ENCODE measurements at places on chromosomes 12 and 14.

DNA sequence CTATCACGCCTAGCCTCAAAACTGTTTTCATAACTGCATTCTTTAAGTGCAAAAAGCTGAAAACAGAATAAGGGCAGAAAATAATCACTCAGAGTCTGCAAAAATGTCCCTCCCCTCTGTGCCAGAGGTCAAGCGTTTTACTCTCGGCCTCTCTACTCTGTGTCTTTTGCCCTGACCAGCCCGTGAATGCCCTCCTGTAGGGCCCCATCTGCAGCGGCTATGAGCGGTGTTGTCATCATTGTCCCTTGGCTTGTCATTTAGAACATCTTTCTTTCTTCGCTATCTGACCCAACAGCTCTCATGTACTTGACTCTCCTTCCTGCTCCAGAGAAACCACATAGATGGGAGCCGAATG, 21.7 kb downstream of the ELK3 start:
- DNase-seq = no peak

- DNase-seq = no peak
These were observed 210.4 kb downstream of the DPY19L2 start for GRCh38 chr12:63457857-63458256.

DNA sequence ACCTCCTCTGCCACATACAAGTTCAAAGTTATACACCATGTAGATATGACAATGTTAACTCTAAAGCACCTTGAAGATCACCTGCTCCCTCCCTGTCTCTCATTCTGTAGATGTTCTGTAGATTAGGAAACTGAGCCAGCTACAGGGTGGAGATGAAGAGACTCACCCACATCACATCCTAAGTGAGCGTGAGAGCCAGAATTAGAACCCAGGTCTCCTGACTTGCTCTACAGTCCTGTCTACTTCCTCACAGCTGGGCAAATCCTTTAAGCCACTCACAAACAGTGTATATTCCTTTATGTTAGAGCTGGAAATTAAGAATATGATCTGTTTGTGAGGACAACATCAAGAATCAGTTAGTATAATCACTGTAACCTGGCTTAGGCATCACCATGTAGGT, 1.8 kb downstream of the APPL2 start:
- no peak for DNase-seq

DNA sequence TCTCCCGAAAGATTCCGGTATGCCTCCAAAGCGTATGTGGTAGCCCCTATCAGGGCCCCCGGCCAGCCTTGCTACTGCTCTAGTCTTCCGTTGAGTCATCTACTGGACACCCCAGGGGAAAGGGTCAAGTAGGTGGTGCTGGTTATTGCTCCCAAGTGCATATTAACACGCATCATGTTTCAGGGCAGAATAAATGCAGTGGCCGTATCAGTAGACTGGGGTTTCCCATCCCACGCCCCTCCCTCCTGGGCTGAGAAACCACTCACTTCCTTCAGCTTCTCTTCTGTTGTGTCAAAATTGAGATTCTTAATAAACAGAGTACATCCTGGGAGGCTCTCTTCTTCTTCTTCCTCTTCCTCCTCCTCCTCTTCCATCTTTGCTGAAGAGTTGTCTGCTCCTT, 39.3 kb downstream of the RBM19 start:
- DNase-seq = no peak

GRCh38 chr12:113370923-113371682, 12.7 kb downstream of the PLBD2 start:
- DNase-seq = no peak

DNA sequence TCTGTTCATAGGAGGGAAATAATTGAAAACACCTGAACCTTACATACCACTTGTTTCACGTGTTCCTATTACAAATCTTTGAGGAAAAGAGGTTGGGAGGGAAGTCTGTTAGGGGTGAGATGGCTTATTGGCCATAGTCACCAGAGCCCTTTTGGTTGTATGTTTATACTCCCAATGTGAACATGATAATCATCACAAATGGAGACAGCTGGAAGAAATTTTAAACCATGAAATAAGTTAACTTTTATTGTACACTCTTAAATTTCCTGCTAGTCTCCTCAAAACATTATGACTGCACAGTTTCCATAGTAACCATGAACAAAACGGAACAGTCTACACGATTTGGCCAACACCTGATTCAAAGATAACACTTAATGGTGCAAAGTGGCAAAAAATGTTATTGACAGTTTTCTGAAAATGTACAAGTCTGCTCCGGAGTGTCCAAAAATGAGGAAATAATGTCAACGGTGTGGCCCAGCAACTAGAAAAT, 56.9 kb downstream of the LMNTD1 start:
- no peak for DNase-seq

DNA sequence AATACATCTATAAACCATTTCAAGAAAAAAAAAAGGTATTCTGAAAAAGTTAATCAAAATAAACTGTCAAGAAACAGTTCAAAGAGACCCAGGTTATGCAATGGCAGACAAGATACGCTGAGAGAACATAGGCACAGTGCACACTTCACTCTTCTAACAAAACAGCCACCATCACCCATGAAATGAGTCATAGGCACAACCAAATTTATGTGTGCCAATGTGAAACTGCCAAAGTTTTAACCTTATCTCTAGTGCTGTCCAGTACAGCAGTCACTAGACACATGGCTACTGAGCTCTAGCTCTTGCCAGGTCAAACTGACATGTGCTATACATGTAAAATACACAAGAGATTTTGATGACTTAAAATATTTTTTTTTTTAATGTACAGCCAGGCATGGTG, 1.4 kb downstream of the CEP128 start:
- DNase-seq = no peak

- DNase-seq = no peak
These were observed 210.2 kb downstream of the PTPRO start for GRCh38 chr12:15532364-15532977.

DNA sequence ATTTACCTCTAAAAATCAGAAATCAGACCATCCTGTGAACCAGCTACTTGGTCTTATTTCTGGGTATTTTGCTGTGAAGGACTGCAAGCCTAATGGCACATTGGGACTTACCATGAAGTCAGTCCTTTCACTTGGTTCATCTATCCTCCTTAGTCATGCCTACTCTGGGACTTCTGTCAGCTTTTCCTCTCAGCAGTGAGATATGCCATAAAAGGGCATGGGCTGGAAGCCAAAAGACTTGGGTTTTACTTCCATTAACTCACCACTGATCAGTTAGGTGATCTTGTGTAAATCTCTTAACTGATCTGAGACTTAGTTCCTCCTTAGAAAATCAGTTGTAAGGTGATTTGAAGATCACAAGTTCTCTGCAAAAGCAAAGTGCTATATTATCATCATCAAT, 116.5 kb downstream of the PAH start:
- DNase-seq = no peak

DNA sequence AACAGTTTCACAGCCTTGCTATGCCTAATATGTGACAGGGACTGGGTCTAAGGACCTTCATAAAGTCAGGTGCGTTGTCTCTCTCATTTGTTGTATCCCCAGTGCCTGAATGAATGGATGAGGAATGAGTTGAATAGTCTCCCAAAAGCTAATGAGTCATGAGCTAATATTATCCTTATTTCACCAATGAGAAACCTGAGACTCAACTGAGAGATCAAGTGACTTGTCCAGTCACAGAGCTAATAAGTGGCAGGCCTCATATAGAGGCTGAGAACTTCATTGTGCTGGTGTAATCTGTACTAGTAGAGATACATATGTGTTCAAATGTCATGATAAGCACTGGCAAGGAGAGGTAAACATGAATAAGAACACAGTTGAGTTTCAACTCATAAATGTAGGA, 612.4 kb downstream of the NRXN3 start:
- no peak for DNase-seq

DNA sequence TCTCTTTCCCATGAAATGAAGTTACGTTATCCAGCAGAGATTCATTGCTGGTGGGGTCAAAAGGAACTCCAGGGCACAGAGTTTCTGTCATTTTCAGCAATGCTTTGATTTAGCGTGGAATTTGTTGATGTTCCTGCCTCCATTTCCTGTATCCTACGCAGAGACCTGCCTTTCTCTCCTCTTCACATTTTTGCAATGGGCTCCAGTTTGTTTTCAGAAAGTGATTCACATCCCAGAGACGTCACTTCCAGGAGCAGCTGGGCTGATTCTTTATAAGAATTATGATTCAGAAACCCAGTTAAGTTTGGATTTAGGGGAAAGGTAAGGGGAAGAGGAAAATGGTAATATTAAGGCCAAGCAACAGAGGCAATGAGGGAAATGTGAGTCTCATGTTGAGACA, 11.6 kb downstream of the RNASE10 start:
- no peak for DNase-seq

GRCh38 chr12:19196959-19197630, 67.6 kb downstream of the PLEKHA5 start:
- DNase-seq = no peak
